ENCODE measurements at places on chromosomes 6 and 20. TPM values are rescaled to one million over a fixed set of nuclear protein-coding genes. Genes with fewer than 3 reads are reported as not detected.

The PLAGL2 gene
- total RNA-seq: 6.7 TPM

The DNMT3B gene
- total RNA-seq: 0.57 TPM

The SEL1L2 gene
- not detected for total RNA-seq

The PBOV1 gene
- total RNA-seq: not detected

The CGAS gene
- total RNA-seq: 0.79 TPM

The FERMT1 gene
- 1.8 TPM for total RNA-seq

- no peak for DNase-seq
Observed at GRCh38 chr20:16596991-16597390, 23.7 kb upstream of the KIF16B start.

- no peak for DNase-seq
Observed at GRCh38 chr20:41408986-41409385, 42.4 kb upstream of the EMILIN3 start.

DNA sequence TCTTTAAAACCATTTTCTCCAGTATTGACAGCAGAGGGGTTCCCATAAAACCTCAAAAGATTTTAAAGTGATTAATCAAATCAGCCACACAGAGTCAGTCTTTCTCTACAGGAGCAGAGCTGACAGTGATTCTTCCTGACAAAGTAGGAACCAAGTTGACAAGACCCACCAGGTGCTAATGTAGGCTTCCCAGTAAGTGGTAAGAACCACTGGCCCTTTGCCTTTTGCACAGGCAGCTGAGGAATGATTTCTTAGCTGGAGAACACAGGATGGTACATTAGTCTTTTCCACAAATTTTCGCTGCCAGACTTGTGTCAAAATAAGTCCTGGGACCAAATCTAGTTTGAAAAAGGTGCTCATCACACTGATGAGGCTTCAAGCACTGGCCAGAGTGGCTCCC lies 95.8 kb downstream of the ARMC2 start:
- no peak for DNase-seq

DNA sequence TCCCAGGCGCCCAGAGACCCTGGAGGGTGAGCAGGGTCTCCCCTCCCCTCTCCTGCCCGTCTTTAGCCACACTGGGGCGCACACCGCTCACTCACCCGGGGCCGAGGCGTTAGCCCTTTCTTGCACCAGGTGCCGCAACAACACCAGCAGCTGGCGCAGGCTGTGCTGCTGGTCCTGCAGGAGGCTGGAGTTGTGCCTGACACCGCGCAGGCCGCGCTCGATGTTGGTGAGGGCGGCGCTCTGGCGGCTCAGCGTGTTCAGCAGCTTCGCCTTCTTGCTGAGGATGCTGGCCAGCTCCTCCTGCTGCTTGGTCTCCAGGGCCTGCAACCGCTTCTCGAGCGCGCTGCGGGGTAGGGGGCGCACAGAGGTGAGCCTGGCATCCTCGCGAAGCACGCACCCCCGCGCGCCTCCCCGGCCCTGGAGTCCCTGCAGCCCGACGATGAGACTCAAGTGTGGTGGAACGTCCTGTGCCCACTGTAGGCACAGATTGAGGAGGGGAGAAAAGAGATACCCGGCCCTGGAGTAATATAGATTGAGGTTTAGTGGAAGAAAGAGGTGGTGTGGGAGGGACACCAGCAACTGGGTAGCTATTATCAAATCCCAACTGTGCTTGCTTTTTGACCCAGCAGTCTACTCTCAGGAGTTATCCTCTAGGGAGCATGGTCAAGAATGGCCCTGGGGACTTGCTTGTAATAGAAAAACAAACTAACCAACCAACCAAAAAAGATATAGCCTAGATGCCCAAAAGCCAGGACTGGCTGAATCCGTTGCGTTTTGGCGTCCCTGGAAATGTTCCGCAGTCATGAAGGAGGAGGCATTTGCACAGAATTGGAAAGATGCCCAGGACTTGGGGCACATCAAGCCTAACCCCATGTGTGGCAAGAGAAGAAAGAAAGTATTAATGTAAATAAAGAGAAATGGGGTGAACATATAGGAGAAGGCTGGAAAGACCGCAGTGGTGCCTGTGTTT lies 30.9 kb downstream of the ANGPT4 start:
- peak; percentile 88 for DNase-seq

DNA sequence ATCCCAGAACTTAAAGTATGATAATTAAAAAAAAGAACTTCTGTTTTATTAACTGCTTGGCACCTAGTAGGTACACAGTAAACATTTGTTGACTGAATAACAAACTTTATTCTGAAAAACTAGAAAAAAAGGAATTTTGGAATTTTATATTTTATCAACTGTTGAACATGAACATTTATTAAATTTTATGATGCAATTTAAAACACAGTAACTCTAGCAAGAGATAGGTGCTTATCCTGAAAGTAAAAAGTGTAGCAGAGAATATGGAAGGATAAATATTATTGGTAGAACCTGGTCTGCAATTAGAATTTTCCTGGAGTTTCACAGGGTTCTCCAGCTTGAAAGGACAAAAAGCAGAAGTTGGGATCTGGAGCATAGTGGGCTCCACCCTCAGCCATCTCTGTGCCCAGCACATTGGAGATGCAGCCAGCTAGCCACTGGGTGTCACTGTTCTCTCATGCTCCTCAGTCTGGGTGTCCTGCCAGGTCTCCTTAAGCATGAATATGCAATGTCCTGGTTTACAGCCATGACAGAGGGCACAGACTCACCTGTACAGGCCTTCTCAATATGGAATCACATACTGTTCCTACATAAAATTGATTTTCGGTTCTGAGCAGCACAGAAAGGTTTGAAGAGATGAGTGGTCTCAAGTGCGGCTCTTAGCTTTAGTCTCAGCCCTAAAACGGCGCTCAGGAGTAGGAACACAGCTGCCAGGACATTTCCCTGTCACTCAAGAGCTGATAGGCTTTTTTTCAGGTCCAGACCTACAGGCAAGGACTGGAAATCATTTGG lies 31.7 kb upstream of the IL20RA start:
- peak; percentile 81 for DNase-seq

DNA sequence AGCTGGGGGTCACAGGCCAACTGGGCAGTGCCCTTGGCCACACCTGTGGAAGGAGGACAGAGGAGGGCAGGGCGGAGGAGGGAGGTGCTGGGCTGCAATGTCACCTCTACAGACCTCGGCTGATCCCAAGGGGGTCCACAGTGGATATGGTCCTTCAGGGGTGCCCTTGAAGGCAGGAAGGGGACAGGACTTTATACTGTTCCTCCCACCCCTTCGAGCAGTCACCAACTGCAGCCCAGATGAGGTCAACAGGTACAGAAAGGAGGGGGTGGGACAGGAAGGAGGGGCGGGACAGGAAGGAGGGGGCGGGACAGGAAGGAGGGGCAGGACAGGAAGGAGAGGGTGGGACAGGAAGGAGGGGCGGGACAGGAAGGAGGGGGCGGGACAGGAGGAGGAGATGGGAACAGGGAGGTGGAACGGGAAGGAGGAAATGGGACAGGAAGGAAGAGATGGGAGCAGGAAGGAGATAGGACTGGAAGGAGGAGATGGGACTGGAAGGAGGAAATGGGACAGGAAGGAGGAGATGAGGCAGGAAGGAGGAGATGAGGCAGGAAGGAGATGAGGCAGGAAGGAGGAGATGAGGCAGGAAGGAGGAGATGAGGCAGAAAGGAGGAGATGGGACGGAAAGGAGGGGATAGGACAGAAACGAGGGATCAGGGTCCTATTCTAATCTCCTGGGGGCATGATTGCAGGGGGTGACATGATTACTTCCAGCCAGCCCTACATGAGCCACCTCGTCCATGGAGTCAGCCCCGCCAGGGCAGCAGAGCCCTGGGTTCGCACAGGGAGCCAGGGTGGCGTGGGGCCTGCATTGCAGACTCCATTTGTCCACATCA lies 19.4 kb upstream of the MRGBP start:
- DNase-seq: no peak

DNA sequence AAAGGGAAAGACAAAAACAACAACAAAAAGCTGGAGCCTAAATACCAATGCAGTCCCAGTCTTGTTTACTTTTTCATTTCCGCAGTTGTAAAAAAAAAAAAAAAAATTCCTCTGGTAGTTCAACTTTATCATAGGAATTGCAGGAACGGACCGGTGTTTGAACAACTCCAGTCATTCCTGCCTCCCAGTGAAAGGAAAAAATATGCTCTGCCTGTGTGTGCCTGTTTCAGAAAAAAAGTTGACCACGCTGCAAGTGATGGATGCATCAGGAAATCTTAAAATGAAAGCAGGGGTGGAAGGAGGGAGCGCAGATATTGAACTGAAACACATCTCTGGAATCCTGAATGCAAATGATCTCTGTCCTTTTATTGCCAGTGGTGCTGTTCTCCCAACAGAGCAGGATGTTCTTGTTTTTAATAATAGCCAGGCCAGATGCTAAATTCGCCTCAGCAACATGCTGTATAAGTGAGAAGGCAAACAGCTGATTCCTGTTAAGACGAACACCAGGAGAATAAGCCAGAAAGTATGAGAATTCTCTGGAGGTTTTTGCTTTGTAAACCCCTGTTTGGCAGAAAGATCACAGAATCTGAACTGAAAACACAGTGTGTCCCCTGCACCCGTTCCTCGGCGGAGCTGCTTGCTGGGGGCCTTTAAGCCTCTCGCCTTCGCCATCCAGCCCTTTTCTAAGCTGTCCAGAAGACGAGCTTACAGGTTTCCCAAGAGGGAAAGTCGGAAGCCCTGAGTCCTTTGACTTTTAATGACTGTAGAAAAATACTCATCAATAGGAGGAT lies 178.4 kb upstream of the SUPT3H start:
- DNase-seq: no peak

DNA sequence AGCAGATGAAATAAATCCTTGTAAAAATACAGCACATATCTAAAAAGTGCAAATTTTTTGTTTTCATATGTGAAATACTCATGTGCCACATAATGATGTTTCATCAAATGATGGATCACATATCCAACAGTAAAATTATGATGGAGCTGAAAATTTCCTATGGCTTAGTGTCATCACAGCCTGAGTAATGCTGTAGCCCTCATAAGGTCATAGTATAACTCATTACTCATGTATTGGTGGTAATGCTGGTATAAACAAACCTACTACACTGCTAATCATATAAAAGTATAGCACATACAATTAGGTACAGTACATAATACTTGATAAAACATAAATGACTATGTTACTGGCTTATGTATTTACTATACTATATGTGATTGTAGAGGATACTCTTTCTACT lies 12.9 kb downstream of the TSPYL1 start:
- DNase-seq: no peak

- peak; percentile 91 for DNase-seq
Observed at GRCh38 chr6:170129691-170130171, 161.1 kb downstream of the DLL1 start.

- DNase-seq: no peak
Observed at GRCh38 chr20:21159658-21160380, 33.9 kb downstream of the KIZ start.

- no peak for DNase-seq
Observed at GRCh38 chr6:42013134-42013516, 37.2 kb upstream of the TAF8 start.
